ENCODE measurements at places on chromosomes 2 and 18.

DNA sequence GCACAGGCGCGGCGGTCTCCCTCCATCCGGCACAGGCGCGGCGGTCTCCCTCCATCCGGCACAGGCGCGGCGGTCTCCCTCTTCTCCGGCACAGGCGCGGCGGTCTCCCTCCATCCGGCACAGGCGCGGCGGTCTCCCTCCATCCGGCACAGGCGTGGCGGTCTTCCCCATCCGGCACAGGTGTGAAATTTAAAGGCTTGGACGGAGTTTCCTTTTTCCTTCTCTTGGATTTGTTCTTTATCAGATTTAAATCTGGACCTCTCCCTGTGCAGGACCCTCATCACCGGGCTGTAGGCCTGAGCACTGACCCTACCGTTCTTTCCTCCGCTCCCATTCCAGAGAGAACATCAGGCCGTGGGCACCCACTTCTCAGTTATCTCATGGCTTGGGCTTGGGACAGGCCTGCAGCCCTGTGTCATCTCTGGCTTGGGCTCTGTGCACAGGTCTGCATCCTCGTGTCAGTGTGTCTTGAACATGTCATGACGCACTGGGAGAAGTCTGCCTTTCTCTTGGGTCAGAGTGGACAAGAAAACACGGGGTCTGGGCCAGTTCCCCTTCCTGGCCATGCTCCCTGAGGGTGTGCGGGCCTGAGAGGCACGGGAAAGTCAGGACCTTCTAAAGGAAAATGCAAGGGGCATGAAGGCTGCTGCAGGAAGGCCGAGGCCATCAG, 53.9 kb upstream of the PXDN start:
- no peak for DNase-seq

DNA sequence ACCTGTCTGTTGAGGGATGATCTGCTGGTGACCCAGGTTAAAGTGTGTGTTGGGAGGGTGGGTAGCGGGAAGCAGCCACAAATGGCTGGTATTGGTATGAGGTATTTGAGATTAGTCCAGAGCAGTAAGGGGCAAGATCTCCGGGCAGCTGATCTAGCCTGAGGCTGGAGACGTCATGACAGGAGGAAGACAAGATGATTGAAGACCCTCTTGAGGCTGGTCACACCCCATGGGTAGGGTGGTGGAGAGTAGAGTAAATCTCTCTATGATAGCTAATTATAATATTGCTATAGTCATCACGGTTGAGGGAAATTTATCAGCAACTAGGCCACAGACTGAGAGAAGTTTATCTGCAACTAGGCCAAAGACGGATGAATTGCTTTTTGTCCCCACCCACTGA, 128.5 kb downstream of the CDCA7 start:
- DNase-seq: no peak

- no peak for DNase-seq
Observed at GRCh38 chr2:155633887-155634570, 698.5 kb downstream of the NR4A2 start.

DNA sequence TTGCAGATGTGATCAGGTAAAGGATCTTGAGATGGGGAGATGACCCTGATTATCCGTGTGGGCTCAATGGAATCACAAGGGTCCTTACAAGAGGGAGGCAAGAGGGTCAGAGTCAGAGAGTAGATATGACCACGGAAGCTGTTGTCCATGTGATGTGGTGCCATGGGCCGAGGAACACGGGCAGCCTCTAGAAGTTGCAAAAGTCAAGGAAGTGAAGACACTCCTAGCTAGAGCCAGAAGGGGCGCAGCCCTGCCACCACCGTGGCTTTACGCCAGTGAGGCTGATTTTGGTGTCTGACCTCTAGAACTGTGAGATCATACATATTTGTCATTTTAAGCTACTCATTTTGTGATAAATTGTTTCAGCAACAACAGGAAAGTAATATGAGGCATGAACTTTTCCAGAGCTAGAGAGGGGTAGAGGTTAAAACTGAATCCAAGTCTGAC, 114.4 kb downstream of the CAPN13 start:
- no peak for DNase-seq

DNA sequence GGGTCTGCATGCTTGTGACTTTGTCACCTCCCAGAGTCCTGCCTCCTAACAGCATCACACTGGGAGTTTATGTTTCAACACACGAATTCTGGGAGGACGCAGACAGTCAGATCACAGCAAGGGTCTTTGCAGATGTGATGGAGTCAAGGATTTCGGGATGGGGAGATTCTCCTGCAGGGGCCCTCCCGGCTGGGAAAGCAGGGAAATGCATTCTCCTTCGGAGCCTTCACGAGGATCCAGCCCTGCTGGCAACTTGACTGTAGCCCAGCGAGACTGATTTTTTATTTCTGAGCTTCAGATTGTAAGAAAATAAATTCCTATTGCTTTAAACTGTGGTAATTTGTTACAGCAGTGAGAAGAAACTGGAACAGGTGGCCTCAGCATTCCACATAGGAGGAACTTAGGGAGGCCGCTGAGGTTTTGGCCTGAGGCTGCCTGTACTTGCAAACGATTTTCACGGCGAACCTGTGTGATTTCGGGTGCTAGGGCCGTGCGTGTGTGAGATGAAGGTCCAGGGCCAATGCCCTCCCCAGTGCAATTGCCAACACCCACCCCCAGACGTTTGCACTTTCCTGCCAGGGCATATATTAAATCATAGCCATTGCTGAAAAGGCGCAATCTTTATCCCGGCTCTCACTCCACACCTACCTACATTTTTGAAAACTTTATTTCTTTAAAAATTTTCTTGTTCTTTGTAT, 79.8 kb downstream of the ASB1 start:
- DNase-seq: no peak

DNA sequence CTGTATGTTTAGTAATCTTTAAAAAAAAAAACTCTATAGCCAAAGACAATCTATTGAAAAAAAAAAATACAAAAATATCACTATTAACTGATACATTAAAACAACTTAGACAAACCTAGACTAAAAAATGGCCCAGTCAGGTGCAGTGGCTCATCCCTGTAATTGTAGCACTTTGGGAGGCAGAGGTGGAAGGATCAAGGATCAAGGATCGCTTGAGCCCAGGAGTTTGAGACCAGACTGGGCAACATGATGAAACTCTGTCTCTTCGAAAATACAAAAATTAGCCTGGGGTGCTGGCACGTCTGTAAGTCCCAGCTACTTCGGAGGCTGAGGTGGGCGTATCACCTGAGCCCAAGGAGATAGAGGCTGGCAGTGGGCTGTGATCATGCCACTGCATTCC, 16.1 kb downstream of the ESCO1 start:
- no peak for DNase-seq

DNA sequence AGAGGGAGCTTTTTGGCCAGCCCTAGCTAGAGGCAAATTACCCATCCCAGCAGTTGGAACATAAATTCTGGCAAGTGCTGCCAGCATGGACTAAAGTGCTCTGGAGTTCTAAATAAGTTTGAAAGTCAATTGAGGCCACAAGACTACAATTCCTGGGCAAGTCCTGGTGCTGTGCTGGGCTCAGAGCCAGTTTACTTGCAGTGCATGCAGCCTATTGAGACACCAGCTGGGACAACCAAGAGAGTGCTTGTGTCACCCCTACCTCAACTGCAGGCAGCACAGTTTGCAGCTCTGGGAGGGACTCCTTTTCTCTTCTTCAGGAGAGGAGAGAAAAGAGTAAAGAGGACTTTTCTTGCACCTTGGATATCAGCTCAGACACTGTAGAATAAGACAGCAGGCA, 277.2 kb upstream of the TMEFF2 start:
- no peak for DNase-seq

DNA sequence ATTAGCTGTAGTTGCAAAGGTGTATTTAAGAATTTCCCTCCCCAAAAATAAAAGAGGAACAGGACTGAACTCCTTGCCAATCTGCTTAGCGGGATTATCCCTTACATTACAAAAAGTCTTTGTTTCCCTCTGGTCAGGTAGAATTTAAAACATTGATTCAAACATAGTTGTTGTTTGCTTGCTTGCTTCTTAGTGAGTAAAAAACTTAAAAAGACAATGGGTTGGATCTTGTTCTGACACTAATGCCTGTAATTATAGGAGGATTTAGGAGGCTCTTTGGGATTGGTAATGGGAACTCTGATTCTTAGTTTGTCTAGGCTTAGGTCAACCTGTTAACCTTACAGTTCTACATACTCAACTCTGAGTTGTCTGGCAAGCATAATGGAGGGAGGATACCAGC, 3.7 kb upstream of the CEBPZOS start:
- no peak for DNase-seq

DNA sequence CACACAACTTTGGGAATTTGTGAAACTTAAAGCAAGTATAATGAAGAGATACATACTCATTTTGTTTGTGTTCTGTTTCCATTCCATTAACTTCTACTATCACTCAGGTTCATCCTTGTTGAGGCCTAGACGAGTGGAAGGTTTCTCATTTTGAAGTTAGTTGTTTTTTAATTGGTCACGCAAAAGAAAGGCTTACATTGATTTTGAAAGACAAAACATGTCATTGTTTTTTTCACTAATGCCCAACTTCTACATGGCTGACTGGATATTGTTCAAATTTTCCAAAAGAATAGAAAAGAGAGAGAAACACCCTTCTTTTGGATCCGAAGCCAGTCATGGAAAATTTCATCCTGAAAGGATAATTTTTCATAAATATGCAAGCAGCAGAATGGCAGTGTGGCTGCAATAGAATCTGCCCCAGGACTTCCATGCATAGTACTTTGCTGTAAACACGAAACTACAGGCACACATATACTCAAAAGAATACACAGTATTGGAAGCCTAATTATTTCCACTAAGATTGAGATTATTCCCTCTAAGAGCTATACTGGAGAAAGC, 27.4 kb downstream of the PRKCE start:
- no peak for DNase-seq

DNA sequence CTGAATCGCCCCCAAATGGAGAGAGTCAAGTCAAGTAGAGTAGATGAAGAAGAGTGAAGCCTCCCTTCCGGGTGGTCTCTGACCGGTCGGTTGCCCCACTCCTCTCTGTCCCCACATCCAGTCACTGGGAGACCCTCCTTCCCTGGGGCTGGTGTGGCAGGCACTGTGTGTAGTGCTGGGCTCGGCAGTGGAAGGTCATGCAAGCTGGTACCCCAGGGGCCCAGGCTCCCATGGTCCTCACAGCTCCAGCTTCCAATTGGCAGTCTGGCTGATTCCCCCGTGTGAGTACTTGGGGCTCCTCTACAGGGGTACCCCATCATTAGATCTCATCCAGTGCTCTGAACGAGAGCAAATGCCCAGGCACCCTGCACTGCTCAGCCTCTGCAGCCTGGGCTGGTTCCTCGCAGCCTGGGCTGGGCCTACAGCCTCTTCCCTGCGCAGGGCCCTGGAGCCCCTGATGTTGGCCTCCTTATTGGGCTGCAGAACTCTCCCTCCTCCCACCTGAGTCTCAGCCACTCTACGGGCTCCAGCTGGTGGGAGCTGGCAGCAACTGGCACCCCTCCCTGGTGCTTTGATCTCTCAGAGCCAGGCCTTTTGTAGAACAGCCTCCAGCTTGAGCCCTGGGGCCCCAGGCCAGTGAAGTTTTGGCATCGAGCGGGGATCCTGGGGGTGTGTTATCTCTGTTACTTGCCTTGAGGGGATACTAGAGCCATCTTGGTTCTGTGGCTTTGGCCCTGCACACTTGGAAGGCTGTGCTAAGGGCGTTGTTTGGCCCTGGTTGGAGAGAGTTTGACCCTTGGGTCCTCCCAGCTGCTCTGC, 187.8 kb upstream of the HDAC4 start:
- no peak for DNase-seq

GRCh38 chr2:79876430-79876829, 363.6 kb downstream of the CTNNA2 start:
- no peak for DNase-seq

GRCh38 chr18:35835833-35836232, 136.6 kb upstream of the RMP24 start:
- DNase-seq: no peak

DNA sequence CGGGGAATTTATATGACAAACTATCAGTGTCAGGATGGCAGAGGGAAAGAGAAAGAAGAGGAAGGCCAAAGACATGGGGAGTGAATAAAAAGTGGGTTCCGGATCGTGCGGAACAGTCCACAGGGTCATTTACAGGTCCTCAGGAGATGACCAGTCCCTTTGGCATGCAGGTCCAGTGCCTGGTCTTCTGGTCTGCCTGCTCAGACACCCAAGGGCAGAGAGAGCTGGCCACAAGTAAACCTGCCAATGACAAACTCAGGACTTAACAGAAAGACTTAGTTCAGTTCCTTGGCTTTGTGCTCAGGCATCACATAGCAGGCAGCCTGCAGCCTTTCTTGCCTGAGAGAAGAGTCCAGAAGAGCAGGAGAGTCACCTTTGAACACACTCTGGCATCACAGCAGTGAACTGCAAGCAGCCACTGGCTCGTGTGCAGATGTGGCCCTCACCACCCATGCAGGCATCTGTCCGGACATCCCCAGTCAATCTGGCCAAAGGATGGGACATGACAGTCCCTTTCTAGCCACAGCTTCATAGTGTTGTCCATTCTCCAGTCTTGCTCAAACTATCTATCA, 14.0 kb downstream of the TMEM127 start:
- DNase-seq: no peak

DNA sequence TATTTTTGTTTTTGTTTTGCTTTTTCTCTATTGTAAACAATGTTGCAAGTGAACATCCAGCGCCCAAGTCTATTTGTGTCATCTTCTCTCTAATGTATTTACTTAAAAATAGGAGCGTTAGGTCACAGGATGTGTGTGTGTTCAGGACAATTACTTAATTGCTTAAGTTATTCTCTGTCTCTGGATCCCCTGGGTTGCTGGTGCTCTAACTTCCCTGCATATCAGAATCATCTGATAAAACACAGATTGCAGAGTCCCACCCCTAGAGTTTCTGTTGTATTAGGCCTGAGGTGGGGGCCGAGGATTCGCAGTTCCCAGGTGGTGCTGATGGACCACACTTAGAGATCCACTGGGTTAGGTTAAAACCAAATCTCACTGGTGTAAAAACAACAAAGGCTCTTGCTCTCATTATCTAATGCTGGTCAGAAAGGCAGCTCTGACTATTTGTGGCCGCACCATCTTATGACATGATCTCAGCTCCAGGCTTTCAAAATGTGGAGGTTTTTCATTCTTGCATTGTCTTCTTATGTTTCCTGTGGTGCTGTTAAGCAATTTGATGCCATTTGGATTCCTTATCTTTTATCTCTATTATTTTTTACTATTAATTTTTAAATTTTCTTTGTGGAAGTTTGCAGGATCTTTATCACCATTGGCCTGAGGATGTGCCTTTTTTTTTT, 87.7 kb downstream of the CLIP4 start:
- DNase-seq: no peak

GRCh38 chr2:946073-946948, 4.3 kb upstream of the SNTG2 start:
- DNase-seq: no peak

Data from stimulated activated CD8-positive, alpha-beta memory T cell treated with anti-CD3 and anti-CD28 coated beads, Interleukin-4, amount 100 ng/mL, for 1 hour (primary cell).